ENCODE measurements at places on chromosomes 4 and X.

- no peak for DNase-seq
Observed at GRCh38 chr4:53932796-53933610, 131.4 kb downstream of the CHIC2 start.

- DNase-seq: no peak
Observed at GRCh38 chr4:113584407-113585150, 177.0 kb downstream of the CAMK2D start.

DNA sequence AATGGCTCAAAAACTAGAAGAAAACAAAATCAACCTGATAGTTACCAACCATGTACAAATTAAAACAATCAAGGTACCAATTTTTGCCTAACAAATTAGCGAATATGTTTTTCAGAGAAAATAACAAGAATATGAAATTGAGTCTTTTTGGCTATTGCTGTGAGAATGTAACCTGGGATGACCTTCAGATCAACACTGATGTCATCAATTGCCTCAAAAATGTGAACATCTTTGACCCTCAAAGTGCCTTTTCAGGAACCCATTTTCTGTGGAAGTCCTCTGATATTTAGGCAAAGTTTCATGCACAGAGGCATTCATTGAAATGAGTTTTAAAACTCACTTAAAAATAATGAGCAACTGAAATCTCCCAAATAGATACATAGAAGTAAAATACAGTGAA is 6.1 kb downstream of the RELL1 start:
- no peak for DNase-seq

GRCh38 chr4:10753856-10754402 is 69.4 kb upstream of the CLNK start:
- no peak for DNase-seq

GRCh38 chrX:11733614-11734013 is 24.4 kb upstream of the MSL3 start:
- no peak for DNase-seq

DNA sequence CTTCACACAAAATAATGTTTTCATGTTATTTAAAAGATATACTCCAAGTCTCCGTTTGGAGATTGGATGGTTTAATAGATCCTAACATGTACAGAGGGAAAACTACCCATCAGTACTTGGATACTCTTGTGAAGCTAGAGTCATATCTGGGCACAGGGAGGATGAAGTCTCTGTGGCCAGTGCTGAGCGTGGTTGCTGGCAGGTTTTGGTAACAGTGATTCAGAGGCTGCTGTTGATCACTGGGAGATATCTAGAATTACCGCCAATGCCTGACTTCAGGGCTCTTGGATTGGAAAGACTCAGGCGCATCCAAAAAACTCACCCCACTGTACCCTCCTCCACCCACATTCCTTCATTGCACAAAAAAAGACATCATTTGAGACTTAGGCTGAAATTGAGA is 107.2 kb upstream of the PGRMC2 start:
- no peak for DNase-seq

DNA sequence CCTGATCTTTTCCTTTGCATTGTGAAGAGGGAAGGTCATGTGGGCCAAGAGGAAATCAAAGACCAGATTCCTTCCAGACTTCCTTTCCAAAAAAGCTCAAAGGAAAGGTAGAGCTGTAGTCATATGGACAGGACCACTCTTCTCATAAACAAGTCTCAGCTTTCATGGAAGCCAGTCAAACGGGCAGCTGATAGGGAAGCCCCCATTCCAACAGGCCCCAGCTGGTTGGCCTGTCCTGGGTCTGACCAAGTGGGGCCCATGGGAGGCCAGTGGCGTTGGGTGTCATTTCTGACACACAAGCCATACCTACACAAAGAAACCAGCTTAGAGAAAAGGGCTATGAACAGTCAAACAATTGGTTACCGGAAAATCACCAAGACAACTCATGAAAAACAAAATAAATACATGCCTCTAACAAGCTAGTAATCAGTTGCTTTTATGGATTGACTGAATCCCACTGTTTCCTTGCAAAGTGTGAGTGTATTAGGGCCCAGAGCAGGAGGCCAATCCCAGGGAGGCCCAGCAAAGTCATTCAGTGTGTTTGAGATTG is 149.6 kb upstream of the MAMLD1 start:
- DNase-seq: no peak

GRCh38 chrX:24464836-24465531 is at the start of gene PDK3:
PDK3 (plus strand) TSS chrX:24465286; CDS start chrX:24465456, 170 bp downstream.
- peak; percentile 92 for DNase-seq

- DNase-seq: no peak
Observed at GRCh38 chr4:149993030-149993429, 85.2 kb upstream of the DCLK2 start.

GRCh38 chr4:88166608-88167007 is 8.2 kb upstream of the ABCG2 start:
- DNase-seq: no peak

GRCh38 chrX:33735182-33735581 is 396.9 kb downstream of the FAM47A start:
- DNase-seq: no peak

DNA sequence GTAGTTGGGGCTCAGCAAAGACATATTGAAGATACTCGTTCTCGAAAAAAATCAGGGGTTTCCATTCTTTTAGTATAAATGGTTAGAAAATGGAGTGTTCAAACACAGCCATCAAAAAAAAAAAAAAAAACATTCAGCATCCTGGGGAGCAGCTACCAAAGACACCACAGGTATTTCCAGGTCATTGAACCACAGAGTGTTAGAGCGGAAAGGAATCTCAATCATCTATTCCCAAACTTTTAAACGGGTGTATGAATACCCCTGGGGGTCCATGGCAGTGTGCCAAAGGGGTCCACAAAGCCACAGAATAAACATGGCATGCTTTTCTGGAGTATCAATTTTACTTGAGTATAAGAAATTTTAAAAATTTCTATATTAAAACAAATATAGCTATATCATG is 6.9 kb upstream of the FGF16 start:
- DNase-seq: no peak

- DNase-seq: peak; percentile 29
Observed at GRCh38 chr4:37827030-37827685, 672 bp downstream of the PGM2 start.

- no peak for DNase-seq
Observed at GRCh38 chr4:74958881-74959280, 26.0 kb downstream of the PARM1 start.
